ENCODE measurements at places on chromosomes 16 and 17.

DNA sequence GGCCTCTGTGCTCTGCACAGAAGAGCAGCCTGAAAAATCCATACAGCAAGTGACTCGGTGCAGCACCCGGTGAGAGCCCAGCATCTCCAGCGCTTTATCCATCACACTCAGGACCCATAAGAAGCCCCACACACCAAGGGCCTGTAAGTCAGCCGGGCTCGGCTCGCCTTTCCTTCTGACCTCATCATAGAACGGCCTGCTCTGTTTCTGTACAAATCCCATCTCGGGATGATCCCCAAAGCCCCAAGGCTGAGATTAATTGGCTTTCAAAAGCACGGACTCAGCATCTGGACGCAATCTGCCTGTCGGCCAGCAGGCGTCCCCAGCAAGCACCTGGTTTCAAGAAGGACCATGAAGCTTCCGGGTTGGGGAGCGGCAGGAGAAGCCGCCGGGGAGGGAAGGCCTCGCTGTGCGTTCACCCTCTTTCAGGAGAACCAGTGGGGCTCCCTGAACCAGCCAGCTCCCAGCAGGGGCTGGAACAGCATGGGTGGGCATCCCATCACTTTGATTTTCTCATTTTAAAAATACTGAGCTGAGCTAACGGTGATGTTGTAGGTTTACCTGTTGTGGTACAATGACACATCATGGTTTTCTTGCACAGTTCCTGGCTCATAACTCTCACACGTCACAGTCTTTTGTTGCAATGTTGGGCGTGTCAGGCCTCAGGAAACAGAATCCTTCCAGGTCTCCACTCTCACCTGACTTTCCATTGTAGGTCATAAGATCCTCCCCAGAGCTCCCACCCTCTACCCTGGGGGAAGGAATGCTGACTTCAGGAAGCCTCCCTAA lies 6.7 kb downstream of the CCDC57 start:
- DNase-seq = peak; percentile 87

DNA sequence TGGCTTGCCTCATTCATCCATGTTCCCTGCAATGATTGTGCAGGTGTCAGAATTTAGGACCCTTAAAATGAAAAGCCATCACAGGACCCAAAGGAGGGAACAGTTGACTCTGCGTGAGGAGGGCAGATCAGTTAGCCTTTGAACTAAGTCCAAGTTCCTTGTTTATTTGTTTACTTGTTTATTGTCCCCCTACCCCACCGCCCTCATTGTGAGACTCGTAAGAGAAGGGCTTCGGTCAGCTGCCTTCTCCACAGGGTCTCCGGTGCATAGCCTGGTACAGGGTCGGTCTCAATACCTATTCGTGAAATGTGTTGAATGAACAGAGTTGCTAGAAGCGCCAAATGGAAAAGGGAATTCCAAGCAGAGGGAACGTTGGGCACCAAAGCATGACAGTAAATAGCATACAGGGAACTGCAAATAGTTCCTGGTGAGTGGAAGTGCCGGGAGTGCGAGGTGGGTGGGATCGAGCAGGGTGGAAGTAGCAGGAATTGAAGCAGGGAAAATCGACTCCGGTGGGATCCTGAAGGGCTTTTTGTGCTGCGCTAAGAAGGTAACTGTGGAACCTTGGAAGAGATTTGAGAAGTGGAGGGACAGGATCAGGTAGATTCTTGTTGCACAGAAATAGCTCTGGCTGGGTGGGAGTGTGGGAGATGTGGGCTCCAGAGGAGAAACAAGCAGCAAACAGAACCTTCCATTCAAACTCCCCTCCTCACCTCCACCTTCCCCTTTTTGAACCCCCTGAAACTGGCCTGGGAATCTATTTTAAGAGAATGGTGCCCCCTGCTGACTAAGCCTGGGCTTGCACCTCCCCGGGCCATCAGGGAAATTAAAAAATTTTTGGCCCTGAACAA lies 12.7 kb downstream of the SLC35B1 start:
- peak; percentile 85 for DNase-seq

- DNase-seq = no peak
These were observed 102.9 kb downstream of the NLK start for GRCh38 chr17:28145348-28145747.

GRCh38 chr17:36501351-36501750 lies 14.9 kb downstream of the ZNHIT3 start:
- DNase-seq = no peak

GRCh38 chr17:76268015-76268749 lies 3.0 kb downstream of the UBALD2 start:
- DNase-seq = peak; percentile 85

GRCh38 chr16:54289945-54290832 lies 3.6 kb upstream of the IRX3 start:
- no peak for DNase-seq

DNA sequence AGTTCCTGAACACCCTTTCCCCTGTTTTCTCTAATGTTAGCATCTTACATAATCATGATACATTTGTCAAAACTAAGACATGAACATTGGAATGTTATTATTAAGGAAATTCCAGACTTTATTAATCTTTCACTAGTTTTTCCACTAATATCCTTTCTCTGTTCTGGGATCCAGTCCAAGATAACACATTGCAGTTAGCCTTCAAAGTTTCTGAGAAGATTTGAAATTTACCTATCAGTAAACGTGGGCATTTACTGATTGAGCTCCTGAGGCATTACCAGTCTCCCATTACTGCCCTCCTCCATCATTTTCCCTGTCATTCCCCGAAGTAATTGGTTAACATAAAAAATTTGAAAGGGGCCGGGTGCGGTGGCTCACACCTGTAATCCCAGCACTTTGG lies 5.7 kb upstream of the CD300LG start:
- no peak for DNase-seq

GRCh38 chr16:66275775-66276428 lies 90.6 kb upstream of the CDH5 start:
- DNase-seq = no peak

Data from activated T-cell treated with anti-CD3 and anti-CD28 coated beads, Interleukin-2, amount 50 U/mL, for 24 hours (primary cell).